ENCODE measurements at places on chromosomes 3 and 15.
A peak's percentile ranks its signal among the peaks of the same experiment; 100 is the strongest.

- no peak for DNase-seq
Measured at GRCh38 chr3:56811546-56812202, 9.9 kb upstream of the ARHGEF3 start.

DNA sequence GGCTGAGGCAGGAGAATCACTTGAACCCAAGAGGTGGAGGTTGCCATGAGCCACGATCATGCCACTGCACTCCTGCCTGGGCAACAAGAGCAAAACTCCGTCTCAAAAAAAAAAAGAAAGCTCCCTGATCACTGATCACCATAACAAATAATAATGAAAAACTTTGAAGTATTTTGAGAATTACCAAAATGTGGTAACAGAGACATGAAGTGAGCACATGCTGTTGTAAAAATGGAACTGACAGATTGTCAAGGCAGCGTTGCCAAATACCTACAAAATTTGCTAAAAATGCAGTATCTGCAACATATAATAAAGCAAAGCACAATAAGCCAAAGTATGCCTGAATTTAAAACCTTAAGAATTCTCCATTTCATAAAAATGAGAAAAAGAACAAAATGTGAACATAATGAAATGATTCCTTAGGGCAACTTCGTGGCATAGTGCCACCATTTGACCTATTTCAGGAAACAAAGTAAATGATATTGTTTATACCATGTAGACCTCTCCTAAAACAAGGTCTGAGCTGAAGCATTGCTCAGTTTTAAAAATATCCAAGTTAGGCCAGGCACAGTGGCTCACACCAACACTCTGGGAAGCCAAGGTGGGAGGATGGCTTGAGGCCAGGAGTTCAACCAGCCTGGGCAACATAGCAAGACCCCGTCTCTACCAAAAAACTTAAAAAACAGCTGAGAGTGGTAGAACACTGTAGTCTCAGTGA, 5.8 kb downstream of the USP4 start:
- DNase-seq = no peak

- DNase-seq = no peak
Measured at GRCh38 chr3:159739969-159740368, 248.7 kb upstream of the IL12A start.

GRCh38 chr15:70512772-70513362, 250.5 kb downstream of the UACA start:
- DNase-seq = no peak

DNA sequence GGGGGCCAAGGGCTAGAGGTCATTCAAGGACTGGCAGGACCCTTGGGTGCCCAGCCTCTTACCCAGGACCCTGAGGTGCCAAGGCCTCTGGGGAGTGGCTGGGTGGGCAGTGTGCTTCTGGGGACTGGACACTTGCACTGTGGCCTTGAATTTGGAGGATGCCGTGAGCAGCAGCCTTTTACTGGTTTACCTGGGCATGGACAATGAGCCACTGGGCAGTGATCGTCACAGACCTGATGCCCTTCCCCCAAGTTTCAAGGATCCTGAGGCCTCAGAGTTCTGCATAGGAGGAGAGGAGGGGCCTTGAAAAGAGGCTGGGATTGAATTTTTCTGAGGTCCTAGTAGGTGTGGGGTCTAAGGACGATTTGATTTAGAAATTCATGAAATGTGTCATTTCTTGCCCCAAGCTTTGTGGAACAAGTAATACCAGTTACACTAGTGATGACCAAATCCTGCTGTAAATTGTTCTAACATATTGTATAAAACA, 146.1 kb upstream of the TPM1 start:
- DNase-seq = no peak

DNA sequence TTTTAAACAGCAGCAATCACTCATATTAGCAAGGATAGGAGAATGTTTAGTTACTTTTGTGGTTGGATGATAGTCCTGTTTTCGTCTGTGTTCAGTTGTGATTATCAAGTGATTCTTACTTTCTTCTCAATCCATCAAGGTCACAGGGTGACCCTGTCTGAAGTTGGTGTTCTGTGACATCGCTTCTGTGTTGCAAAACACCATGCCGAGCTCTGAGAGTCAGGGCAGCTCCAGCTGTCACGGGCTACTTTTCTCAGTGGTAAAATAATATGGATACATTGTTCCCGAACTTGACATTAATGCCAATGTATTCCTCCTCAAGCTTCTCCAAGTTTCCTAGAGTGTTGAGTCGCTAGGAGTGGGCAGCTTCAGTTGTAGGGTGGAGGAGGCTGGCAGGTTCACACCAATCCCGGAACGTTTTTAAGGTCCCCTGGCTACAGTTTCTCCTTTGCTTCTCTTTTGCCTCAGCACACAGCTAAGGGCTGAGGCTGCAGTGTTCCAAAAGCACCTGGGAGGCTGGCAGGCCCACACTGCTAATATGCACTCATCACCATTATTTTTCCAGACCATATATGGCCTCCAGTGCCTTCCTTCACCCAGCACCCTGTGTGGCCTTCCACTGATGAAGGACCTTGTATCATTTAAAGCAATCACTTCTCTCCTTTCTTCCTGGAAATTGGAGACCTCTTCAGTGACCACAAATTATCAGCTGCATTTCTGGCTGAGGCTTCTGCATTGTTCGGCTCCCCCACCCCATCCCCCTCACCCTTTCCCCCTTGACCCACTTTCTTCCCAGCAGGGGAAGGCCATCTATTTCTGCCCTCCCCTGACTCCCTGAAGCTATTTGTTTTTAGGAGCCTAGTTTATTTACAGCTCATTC, 25.8 kb downstream of the COLQ start:
- no peak for DNase-seq

GRCh38 chr3:9600597-9600996, 47.0 kb upstream of the LHFPL4 start:
- DNase-seq = no peak

- DNase-seq = no peak
Measured at GRCh38 chr3:126721246-126721645, 17.2 kb downstream of the CHCHD6 start.

DNA sequence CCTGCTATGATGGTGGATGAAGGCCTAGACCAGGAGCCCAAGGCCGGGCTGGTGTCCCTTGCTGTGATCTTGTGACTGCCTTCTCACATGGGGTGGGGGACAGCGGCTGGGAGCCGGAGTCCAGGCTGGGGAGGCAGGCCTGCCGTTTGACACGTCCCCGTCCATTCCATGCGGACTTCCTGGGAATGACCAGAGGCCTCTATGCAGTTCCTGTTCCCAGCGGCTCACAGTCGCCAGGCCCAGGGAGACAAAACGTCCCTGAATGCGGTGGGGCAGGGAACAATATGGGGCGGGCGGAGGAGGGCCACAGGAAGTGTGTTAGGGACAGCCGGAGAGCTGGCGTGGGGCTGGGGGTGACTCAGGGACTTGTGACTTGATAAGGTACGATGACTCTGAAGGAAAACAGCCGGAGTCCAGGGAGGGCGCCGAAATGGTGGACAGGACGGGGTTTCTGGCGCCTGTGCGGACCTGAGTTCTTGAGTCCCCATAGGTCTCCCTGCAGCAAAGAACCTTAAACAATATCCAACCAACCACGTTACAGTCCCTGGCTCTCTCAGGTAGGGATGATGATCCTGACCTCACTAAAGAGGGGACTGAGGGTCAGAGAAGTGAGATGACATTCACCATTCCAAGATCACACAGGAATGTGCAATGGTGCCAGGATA, 40.5 kb upstream of the SMAD6 start:
- DNase-seq = no peak

- no peak for DNase-seq
Measured at GRCh38 chr3:72909591-72909990, 21.7 kb downstream of the GXYLT2 start.

GRCh38 chr3:69259125-69259524, 126.8 kb downstream of the FRMD4B start:
- no peak for DNase-seq

DNA sequence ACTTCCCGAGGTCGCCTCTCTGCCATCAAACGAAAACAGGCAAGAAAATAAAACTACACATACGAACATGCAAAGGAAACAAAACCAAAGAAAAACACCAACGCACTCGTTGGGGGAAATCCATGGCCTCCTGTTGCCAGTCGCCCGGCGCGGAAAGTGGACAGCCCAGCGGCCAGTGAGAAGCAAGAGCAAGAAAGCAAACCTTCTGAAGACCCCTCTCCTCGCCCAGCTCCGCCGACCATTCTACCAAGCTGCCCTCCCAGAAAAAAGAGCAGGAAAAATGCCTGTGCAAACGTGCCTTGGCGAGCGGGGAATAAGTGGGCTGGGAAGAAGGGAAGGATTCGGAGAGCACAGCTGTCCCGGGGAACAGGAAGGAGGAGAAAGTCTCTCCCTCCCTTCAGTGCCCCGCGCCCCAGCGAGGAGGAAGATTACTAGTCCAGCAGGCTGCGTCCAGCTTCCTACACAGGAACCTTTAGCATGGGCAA, 802 bp upstream of the NECTIN3 start:
- DNase-seq = peak; percentile 19

DNA sequence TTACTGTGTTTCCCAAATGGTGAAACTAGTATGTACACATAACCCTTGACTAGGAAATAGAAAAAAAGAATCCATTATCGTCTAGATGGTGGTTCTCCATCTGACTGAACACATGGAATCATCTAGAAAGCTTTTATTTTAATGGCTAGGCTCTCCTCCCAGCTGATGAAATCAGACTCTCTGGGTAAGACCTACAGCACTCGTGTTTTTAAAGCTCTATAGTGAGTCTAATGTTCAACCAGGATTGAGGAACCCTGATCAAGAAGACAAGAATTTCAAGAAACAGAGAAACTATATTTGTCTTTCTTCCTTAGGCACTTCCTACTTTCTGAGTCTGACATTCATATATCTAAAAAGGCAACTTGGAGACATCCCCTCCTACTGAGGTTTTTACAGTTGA, 118.8 kb downstream of the TMCO5A start:
- DNase-seq = no peak

DNA sequence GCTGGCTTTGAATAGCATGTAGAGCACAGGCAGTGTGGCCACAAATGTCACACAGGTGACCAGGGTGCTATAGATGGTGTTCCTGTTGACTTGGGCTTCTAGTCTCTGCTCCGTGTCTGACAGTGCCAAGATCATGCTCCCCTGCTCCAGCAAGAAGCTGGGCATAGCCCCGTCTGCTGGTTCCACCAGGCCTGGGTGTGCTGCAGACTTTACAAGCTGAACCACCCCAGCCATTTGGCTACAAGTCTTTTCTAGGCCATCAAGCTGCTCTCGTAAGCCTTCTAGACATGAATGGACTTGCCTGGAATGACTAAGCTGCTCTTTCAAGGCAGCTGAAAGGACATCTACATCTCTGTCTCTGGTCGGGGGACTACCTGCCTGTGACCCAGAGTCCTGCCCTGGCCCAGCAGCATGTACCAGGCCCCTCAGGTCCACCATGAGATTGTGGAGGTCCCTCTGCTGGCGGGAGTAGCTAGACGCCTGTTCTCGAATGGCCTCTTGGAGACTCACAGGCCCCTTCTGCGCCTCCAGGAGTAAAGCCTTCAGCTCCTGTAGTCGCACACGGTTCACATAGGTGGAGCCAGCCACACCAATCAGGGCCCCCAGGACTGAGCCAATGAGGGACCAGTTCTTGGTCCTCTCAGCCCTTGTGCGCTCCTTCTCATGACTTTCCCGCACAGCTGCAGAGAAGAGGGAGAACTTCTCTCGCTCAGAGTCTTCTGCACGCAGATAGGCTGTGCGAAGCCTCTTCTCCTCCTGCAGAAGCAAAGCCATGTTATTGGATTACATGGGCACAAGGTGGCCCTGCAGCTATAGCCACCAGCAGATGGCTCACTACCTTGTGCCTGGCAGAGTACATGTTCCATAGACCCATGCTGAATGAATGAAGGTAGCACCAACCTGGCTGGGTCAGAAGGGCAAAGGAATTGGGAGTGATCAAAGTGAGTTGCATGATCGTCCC, 2.8 kb upstream of the PLXNB1 start:
- DNase-seq = no peak

DNA sequence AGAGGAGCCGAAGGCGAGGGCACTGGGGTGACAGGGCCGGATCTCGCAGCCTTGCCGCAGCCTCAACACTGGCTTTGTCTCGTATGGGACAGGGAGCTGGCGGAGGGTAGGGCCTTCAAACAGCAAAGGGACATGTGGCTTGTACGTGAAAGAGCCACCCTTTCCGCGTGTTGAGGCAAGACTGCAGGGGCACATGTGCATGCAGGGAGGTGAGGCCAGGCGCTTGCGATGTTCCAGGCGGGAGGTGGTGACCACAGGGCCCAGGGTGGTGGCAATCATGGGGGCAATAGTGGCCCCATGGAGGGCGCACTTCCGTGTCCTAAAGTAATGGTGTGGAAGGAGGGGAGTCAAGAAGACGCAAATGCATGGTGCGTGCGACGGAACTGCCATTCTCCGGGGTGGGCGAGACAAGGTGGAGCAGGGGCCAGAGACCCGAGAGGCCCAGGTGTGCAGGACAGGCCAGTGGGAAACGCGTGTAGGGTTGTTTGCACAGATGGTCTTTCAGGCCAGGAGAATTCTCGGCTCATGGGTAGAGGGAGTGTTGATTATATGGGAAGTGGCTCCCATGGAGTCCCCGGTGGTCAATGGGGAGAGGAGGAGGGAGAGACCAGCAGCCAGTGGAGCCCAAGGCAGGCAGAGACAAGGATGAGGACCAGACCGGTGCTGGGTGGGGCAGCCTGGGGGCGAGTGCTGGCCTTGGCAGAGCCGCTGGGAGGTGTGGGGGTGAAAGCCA, 45.8 kb upstream of the PCSK6 start:
- no peak for DNase-seq

DNA sequence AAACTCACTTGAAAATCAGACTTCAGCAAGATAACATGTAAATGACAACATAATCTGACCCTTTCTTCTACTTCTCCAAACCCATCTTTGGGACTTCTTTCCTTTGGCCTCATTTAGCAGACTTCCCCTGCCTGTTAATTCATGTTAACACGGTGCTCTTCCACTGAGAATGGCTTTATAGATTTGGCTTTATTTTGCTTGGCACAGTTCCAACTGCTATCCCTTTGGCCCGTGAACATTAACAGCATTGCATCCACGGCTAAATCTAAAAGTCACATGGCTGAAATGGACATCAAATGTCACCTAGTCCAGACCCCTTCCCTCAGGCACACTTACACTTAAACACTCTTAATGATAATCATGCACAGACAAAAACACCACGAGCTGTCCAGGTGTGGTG, 3.8 kb downstream of the ZMAT3 start:
- DNase-seq = no peak

DNA sequence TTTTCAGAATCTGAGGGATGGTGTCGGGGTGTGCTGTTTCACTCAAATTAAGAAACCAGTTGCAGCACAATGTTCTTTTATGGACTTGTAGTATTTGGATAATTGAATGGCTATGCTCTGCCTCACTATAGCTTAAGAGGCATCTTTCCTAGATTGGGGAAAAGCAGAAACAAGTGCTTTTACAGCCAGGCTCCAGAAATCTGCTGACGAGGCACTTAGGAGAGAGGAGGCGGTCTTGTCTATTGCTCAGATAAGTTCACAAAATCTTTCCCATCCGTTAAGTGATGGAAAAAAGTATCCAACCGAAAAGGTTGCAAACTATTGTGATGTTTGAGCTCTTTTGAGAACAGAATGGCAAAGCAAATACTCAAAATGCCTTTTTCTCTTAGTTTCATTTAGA, 336.1 kb upstream of the RARB start:
- DNase-seq = no peak

- DNase-seq = no peak
Measured at GRCh38 chr15:38307251-38307650, 54.6 kb downstream of the SPRED1 start.

Measured in activated naive CD4-positive, alpha-beta T cell (primary cell).